ENCODE measurements at places on chromosomes 5 and 9.

DNA sequence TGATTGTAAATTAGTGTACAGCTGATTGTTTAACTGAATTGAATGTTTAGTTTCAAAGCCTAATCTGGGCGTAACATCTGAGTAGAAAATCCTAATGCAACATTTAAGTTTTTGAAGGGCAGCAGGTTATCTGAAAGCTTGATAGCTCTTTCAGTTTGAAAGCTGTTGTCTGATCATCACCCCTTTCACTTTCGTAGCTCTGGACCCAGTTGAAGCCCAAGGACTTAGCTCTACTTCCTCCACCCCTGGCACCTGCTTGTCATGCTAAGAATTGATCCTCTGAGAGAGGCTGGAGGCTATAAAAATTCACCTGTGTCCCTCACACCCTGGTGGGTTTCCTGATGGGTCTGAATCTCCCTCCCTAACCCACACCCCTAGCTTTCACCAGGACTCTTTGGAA lies 86.0 kb downstream of the ZFAND5 start:
- DNase-seq, result no peak

DNA sequence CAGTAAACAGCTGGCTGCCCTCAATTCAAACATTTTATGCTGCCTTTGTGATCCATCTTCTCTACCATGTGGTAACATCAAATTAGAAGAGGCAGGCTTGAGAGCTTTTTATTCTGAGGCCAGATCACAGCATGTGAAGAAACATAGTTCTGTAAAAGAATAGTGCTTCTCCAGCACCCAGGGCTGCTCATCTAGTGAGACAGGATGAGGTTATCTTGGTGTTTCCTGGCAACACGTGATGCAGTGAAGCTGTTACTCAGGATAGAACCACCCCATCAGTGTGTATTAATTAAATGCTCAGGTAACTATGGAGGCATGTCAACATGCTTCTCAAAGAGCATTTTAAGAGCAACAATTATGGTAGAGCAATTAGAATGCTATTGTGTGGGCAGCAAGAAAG lies 400.5 kb upstream of the ACO1 start:
- DNase-seq, result no peak

DNA sequence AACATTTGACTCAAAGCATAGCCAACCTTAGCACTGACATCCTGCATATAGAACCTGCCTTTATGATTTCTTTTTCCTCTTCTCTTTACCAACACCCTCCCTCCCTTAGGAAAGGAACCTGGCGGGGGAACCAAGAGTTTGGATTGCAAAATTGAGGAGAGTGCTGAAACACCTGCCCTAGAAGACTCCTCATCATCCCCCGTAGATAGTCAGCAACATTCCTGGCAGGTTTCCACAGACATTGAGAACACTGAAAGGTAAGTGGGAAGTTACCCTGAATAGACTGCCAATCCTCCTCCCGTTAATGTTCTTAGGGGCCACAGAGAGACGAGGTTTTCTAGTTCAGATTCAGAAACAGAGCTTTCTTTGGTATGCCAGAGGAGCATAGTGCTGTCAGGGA lies 88.8 kb downstream of the RGS7BP start:
- no peak for DNase-seq

DNA sequence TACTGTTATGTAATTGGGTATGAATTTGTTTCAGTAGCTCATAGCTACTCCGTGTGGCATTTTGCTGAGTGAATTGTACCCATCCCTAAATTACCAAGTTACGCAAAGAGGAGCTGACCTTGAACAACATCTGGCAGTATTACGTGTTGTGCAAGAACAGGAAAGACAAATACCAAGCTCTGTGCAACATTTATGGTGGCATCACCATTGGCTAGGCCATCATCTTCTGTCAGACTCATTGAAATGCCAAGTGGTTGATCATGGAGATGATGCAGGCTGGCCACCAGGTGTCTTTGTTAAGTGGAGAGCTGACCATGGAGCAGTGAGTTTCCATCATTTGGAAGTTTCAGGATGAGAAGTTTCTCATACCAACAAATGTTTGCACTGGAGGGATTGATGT lies 15.0 kb downstream of the ZSWIM6 start:
- no peak for DNase-seq

- no peak for DNase-seq
Observed at GRCh38 chr9:83036043-83036442, 26.9 kb downstream of the RASEF start.

DNA sequence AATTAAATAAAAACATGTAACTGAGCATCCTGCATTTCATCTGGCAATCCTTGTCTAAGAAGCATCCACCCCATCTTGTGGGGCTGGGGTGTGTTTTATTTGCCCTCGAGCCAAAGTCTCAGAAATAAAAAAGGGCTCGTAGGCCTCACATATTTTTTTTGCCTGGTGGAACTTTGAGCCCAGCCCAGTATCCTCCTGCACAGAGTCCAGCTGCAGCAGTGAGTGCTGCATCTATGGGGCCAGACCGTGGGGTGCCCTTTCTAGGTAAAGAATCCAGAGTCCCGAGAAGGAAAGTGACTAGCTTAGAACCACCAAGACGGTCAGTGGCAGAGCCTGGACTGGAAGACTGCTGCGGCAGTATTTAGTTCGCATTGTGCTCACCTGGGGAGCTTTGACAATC lies 33.1 kb downstream of the NEURL1B start:
- no peak for DNase-seq

DNA sequence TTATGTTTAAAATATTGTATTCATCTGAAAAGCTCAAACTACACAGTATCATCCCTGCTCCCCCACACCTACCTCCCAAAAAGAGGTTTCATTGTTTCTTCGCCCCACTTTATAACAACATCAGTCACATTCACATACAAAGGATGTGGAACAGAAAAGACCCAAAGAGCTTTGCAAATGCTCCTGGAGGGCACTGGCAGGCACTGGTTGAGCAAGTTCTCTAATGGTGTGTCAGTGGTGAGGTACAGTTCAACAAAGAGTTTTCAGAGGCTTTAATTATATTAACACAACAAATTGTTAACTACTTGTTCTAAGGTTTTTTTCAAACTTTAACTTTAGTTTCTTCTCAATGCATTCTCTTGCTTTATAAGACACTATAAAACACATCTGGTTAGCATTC lies 54.1 kb upstream of the ECM2 start:
- DNase-seq, result no peak

DNA sequence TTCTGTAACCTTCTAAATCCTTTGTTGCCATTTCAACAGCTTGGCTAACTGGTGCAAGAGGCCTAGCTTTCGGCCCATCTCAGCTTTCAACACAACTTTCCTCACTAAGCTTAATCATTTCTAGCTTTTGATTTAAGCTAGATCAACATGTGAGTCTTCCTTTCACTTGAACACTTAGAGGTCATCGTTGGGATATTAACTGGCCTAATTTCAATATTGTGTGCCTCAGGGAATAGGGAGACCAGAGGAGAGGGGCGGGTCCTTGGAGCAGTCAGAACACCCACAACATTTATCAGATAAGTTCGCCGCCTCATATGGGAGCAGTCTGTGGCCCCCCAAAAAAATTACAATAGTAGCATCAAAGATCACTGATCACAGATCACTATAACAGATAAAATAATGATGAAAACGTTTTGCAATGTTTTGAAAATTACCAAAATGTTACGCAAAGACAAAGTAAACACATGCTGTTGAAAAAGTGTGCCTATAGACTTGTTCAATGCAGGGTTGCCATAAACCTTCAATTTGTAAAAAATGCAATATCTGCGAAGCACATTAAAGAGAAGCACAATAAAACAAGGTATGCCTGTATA lies 66.8 kb upstream of the PCSK1 start:
- DNase-seq, result no peak

GRCh38 chr5:114312658-114313057 lies 49.2 kb upstream of the KCNN2 start:
- no peak for DNase-seq

GRCh38 chr5:169369130-169369529 lies 68.2 kb upstream of the SLIT3 start:
- no peak for DNase-seq

GRCh38 chr5:53501054-53501453 lies 20.6 kb downstream of the FST start:
- DNase-seq, result no peak

GRCh38 chr9:110197330-110198187 lies 10.4 kb downstream of the C9orf152 start:
- no peak for DNase-seq

DNA sequence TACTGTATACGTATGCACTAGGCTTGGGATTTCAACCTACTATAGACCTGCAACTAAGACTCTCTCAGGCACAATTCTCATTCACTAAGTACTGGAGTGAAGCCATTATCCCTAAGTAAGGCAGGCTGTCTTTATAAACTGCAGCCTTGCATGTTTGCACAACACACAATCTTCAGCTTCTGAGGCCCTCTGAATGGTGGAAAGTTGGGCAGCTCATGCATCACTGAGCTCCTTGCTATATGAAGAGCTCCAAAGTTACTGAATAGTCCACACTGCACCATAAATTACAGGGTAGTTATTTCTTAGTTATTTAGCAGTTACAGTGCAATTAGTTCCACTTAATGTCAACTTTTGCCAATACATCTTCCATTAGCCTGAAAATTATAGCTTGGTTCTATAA lies 384.6 kb downstream of the BRINP1 start:
- no peak for DNase-seq

DNA sequence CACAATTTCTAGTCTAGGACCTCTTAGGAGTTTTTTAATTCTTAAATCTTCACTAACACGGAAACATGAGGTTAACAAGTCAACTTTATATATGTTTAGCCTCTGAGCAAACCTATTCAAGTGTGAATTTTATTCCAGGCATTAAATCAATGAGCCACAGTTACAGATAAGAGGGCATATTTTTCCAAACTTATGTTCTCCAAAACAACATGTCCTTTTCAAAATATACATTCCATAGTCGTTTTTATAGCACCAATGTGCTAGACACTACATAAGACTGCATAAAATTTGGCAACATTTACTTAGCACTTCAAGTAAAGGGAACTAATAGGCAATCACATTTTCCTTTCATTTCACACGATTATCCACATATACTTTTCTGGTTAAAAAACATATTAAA lies 6.5 kb downstream of the TMEM245 start:
- no peak for DNase-seq

DNA sequence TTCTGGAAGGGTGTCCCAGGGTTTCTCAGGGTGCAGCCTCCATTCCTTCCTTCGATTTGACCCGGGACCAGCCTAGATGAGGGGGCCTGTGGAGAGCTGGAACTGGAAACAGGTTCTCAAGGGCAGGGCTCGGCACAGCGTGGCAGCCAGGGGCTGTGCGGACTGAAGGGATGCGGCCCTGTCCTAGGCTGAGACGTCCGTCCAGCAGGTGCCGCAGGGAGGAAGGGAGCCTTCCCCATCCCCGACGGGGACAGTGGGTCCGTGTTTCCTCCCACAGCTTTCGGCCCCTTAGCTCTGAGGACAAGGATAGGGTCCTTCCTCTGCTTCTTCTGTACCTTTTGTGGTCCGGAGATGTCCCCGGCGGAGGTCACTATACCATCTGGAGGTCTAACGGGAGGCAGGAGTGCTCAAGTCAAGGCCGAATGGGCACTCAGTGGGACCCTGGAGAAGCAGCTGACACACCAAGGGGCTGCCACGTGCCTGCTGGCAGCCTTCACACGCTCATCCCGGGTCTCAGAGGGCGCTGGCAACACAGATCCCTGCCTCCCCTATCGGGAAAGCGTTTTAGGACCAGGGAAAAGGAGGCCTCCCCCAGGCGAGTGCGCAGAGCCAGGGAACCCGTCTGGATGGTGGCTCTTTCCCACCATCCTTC lies 49.9 kb downstream of the USP20 start:
- DNase-seq, result no peak

DNA sequence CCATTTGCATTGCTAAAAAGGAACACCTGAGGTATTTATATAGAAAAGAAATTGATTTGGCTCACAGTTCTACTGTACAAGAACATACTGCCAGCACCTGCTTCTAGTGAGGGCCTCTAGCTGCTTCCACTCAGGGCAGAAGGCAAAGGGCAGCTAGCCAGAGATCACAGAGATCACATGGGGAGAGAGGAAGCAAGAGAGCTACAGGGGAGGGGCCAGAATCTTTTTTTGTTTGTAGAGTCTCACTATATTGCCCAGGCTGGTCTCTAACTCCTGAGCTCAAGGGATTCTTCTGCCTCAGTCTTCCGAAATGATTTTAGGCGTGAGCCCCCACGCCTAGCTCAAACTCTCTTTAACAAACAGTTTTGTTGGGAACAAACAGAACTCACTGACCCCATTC lies 6.1 kb downstream of the SLCO4C1 start:
- DNase-seq, result no peak

DNA sequence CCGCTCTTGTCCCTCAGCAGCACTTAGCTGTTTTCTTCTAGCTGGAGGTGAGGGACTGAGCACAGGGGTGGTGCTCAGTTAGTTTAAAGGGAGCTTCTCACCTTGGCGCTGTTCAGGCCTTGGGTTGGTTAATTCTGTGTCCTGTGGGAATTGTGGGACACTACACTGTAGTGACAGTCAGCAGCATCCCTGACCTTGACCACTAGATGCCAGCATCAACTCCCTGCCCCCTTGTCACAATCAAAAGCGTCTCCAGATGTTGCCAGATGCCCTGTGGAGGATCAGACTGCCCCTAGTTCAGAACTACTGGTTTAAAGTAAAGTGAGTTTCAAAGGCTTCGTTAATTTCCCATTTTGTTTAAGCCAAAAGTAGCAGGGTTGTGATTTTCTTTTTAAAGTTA lies 65.5 kb upstream of the DMRT3 start:
- DNase-seq, result no peak

DNA sequence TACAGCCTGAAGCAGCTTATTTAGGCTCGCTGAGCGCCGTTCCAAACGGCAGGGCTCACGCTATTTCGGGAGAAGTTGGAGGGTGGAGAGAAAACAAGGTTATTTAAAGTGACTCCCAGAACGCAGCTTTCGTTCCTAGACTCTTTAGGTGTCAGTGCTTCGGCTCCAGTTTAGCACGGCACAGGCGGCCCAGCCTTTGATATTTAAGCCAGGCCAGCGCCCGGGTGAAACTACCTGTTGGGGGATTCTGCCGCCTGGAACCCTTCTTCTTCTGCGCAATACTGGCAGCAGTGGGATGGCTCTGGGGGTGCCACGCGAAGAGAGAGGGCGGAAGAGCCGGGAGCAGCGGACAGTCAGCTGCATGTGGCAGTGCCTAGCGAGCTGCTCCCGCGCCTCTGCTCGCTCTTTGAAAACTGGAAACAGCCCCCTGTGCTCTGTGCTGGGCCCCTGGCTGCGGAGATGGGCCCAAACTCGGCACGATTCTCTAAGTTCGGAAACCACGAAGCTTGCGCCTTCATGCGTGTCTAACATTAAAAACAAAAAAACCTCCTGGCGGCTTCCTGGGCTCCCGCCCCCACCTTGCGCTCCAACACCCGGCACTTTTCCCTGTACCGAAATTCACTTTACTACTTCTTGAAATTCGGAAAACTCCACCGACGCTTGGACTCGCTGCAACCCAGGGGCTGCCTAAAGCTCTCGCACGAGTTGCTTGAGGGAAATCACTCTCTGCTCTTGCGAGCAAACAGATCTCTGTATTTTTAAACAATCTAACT lies 34.6 kb upstream of the NFIB start:
- no peak for DNase-seq

- DNase-seq, result no peak
Observed at GRCh38 chr9:36970007-36970888, 63.8 kb downstream of the PAX5 start.

- DNase-seq, result no peak
Observed at GRCh38 chr5:151667083-151667482, 19.6 kb downstream of the SPARC start.
